ENCODE measurements at places on chromosomes 7 and 10.
A peak's percentile ranks its signal among the peaks of the same experiment; 100 is the strongest.

DNA sequence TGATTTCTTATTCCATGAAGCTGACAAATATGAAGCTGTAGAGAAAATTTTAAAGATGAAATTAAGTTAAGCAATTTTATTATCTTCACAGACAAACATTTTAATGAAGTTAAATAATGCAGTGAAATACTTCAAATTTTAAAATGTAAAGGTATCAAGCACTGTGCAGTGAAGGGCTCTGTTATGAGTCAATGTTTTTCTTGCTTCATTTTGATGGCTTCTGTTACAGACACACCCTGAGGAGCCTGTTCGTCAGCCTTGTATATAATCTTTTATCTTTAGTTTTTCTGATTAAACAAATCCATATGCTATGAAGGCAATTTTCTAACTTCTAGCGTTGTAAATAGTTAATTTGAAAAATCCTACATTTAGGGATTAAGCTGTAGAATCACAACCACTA lies 18.5 kb downstream of the VSTM2A start:
- DNase-seq: no peak

DNA sequence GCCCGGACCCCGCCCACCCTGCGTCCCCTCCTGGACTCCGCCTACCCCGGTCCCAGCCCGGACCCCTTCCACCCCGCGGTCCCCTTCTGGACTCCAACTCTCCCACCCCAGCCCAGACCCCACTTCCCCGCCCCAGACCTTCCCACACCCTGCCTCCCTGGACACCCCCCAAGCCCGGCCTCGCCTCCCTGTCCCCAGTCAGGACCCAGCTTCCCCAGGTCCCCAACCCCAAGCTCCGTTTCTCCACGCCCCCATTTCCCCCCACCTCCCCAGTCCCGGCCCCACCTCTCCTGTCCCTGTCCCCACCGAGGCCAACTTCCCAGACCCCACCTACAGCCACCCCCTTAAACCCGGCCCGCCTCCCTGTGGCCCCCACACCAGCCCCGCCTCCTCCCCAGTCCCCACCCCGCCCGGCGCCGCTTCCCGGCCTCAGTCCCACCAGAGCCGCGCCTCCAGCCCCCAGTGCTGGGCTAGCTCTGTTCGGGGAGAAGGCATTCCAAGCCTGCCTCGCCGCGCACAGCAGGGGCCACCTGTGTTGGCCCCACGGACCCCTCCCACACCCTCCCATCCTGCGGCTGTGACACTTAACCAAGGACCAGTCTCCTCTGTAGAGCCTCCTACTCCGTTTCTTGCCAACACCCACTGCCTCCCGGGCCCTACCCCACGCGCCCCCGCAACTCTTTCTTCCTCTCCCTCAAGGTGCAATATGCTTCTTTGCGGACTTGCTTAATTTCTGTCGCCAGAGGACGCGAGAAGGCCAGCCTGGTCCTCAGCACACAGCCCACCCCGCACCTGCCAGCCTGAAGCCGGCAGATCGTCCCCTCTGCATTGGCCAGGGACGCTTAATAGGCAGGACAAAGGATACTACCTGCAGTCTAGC lies 736 bp upstream of the ITIH5 start:
- DNase-seq: no peak

DNA sequence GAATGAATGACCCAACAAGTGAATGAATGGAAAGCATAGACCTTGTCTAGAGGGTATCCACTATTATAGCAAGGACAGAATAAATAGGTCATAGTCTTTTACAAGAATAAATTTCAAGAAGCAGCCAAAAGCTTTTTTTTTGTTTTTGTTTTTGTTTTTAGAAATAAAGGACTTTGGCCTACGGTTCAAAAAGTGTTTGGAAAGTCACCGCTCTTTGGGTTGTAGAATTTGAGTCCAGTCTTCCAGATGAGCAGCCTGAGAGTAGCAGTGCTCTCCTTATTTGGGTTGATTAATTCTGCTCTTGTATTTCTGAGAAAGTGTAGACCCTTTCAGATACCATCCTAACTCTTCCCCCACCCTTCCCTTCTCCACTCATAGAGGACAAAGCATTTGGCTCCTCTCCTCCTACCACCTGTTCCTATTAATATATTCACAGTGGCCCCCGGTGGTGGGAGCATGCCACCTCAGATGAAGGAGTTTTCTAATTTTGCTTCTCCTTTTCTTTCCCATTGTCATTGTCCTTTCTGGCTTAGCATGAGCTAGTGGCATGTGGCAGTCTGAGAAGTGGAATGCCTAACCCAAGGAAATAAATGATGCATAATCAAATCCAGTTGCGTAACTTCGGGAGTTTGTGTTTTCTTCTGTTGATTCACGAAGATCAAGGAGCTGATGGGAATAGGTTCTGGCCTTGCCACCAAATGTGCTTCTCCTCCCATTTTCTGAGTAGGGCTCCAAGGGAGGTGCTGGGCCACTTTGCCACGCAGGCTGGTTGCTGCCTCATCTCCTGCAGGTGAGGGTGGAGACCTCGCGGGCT lies 114.7 kb downstream of the CHN2 start:
- DNase-seq: no peak

- peak; percentile 25 for DNase-seq
Observed at GRCh38 chr7:81244224-81244623, 325.4 kb upstream of the SEMA3C start.

GRCh38 chr10:118694848-118695247 lies 59.9 kb downstream of the CACUL1 start:
- peak; percentile 79 for DNase-seq

GRCh38 chr10:79268742-79269141 lies 78.5 kb upstream of the PPIF start:
- DNase-seq: peak; percentile 15

DNA sequence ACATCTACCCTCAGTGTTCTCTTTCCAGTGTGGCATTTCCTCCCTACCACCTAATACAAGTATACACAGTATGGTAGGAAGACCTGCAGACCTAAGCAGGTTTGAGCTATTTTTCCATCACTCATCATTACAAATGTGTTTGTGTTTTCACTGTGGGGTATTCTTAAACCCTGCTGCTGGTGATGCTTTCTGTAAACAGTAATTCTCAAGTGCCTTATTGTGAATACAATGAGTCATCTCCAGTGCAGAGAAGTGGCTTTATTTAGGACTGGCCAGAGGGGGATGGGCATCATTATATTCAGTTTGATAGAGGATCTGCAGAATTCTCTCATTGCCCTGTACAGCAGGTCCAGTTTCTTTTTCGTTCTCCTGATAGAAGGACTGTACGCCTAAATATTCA lies 63.7 kb downstream of the GRM8 start:
- no peak for DNase-seq

GRCh38 chr10:84176836-84177474 lies 3.4 kb downstream of the GPR15LG start:
- DNase-seq: no peak

DNA sequence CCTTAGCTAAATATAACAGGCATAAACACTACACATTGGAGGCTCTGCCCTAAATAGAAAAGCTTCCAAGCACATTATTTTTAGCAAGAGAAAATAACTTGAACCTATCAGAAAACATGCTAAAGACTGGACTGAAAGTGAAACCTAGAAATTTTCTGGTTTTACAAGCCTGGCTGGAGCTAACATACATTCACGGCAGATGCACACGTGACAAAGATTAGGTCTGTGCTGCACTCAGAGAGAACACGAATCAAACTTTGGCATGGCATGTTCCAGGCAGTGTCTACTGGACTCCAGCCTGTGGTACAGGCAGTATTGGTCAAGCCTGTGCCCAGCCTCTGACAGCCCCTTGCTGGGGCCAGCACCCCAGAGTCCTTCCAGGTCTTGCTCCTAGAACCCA lies 94.1 kb upstream of the PCBD1 start:
- DNase-seq: no peak

GRCh38 chr10:22308390-22308789 lies 7.8 kb upstream of the COMMD3 start:
- DNase-seq: peak; percentile 64

DNA sequence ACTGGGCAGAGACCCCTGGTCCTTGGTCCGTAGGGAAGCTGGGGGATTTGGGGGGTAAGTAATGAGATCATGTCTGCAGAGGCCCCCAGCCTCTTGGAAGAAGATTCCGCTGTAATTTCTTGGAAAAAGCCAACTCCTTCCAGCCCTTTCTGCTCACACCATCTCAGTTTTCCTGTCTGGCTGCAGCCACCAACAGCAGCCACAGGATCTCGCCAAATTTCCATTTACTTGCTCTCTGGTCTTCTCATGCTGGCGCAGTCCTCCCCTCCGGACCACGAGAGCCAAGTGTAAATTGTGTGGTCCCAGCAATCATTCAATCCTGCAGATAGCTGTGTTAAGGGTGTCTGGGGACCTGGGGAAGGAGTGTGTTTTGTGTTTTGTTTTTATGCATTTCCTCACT lies 49.6 kb downstream of the ASB13 start:
- no peak for DNase-seq

DNA sequence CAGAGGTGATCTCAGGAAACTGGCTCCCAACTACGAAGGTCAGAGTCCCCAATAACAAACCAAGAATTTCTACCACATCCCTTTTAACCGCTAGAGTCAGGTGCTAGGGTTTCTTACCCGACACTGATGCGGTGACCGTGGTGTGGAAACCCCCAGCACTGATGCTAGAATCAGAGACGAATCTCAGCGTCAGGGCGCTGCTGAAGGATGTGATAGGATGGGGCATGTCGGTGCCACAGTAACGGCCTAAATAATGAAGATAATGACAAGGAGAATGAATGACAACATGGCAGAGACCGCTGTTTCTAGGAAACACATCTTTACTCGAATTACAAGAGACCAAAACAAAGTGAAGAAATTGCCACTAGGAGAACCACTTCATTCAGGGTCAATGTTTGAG lies 131.1 kb upstream of the RSU1 start:
- DNase-seq: no peak

GRCh38 chr10:27240212-27241009 lies at the start of gene ACBD5:
Gene ACBD5, minus strand, starts transcription at chr10:27240797. Its CDS starts 109 bp downstream, at chr10:27240688.
- peak; percentile 88 for DNase-seq

- DNase-seq: no peak
Observed at GRCh38 chr7:144941127-144941526, 105.3 kb upstream of the TPK1 start.

- peak; percentile 53 for DNase-seq
Observed at GRCh38 chr10:63763744-63764143, 242.5 kb downstream of the REEP3 start.

- no peak for DNase-seq
Observed at GRCh38 chr7:136179154-136179553, 202.0 kb upstream of the MTPN start.

DNA sequence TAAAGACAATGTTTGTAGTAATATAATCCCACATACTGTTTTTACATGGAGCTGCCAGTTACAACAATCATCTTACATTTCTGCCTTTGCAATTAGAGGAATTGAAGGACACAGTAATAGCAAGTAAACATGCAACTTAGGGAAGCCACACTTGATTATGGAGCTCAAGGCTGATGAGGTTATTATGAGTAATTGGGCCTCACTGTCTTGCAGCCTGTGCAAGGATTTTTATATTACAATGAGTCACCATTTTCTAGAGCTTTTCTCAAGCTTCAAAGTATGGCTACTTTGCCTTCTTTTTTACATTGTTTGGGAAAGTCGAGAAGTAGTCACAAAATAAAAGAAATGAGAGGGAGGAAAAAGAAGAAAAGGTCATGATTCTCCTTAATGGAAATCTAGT lies 226.4 kb downstream of the KIAA1217 start:
- DNase-seq: peak; percentile 81

DNA sequence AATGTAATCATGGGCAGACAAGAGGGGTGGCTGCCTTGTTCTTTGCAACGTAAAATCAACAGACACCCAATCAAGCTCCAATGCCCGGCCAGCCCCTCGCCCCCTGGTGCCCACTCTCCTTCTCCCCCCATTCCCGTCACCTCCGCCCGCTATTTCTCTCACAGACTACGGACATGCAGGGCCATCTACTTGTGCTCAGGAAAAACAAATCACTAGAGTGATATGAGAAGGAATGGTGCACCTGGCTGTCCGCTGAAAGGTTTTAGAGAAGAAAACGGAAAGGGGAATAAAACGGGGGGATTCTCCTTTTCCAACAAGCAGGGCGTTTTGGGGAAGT lies 396 bp downstream of the GRM8 start:
- DNase-seq: no peak

DNA sequence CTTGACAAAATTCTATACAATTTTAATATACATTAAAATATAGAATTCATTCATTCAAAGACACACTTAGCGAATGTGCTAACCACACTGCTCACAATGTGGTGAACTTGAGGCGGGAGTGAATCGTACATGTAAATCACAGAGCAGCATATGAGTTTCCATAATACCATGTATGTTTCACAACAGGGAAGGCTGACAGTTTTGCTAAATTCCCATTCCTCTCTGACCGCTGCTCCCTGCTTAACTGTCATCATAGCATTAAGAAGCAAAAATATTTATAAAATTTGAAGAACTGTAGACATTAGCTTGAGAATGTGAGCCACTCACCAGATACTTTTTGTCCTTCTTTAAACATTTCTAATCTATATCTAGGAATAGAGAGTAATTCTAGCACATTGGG lies 763.3 kb downstream of the MAGI2 start:
- DNase-seq: peak; percentile 4

DNA sequence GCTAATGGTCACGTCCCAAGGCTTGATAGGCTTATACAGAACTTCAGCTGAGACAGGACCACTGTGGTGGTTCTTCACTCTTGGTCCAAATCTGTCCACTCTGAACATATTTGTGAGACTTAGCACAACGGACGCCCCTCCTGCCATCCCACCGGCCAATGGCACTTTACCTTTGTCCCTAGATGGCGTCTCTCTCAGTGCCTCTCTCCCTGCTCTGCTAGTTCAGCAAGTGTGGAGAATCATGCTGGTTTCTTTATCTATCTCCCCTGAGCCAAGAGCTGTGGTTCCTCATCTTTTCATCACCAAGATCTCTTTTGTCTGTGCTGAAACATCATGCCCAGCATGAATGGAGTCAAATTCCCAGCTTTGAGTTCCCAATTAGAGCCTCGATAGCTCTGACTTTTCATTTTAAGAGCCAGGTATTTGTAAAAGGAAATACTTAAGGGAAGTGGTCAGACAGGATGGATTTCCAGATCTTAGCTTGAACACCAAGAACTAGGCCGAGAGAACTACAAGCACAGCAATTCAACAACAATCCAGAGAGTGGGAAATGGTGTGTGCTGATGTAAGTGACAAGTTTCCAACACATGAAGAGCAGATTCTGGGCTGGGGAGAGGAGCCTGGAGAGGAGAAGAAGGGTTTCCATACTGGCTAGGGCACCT lies 69.5 kb downstream of the ZNF800 start:
- DNase-seq: no peak

- peak; percentile 81 for DNase-seq
Observed at GRCh38 chr10:77943121-77943901, 16.8 kb upstream of the DLG5 start.

DNA sequence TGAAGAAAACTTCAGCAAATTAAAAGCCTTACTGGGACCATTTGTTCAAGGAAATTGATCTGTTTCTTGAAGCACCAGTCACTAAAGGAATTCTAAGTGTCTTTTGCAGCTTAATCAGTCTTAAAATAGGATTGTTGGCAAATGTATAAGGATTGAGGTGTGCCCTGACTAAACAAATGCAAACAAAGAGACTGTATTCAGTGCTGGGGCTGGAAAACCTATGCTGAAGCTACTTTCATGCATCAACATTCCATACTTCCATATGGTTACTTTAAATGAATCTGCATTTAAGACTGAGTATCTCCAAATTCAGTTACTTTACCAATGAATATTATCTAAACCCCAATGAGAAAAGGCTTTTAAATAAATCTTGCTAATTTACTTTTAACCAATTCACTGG lies 183.3 kb downstream of the ELAPOR2 start:
- DNase-seq: no peak
